ENCODE measurements at places on chromosomes 5 and 9. TPM values are rescaled to one million over a fixed set of nuclear protein-coding genes. Genes with fewer than 3 reads are reported as not detected.

GRCh38 chr9:7976856-7977255 is 177.3 kb upstream of the DMAC1 start:
- DNase-seq, result no peak

DNA sequence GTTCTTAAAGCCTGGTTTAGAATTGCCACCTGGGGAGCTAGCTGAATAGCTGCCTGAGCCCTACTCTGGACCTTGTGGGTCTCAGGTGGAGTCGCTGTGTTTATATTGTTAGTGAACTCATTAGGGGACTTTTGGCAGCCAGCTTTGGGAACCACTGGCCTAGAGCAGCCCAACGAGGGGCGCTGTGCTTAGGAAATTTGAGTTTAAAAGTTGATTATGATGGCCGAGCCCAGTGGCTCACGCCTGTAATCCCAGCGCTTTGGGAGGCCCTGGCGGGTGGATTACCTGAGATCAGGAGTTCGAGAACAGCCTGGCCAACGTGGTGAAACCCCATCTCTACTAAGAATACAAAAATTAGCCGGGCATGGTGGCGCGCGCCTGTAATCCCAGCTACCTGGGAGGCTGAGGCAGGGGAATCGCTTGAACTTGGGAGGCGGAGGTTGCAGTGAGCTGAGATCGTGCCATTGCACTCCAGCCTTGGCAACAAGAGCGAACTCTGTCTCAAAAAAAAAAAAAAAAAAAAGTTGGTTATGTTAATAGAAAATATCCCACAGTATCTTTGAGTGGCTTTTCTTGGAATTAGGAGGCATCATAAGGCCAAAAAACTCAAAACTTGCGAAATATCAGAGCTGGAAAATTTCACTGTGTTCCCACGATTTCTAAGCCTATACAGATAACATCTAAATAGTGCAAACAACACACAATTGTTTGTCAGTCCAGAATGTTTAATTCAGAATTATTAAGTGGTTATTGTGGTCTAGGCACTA is 809 bp downstream of the MCCC2 start:
- DNase-seq, result no peak

DNA sequence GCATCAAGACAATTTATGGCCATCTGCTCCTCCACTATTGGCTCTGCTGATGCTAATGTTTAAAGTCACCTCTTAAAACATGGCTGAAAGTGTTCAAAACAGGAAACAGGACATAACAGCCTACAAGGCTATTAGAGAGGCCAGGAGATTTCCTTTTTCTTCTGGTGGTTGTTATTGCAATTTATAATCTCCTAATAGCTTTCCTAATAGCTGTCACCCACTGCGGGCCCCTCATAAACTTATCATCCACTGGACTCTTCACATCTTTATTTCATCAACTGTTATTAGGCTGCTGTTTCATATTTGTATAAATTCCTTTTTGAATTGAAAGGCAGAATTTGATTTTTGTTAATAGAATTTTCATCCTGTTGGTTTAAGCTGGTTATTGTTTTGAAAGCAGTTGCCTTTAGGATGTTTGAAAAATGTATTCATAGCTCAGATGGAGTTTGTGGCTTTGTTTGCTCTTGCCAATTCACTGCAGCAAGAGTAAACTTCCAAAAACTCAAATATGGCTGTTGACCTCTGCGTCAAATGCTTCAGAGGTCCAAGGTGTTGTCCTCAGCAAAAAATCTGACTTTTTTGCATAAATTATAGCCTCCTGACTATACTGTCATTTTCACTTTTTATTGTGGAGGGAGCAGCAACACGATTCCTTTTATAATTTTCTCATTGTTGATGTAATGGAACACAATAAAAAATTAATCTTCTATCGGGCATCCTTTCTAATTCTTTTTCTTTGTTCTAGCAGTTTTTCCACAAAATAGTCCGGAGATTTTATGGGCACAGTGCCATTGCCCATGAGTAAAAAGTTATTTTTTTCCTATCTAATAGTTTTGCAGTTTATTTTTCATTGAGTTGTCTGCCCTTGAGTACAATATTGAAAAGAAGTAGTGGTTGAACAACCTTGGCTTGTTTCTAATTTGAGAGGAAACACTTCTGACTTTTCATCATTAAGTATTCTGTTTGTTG is 69.3 kb downstream of the MAT2B start:
- no peak for DNase-seq

GRCh38 chr5:59542851-59543820 is 350.4 kb downstream of the PDE4D start:
- peak; percentile 74 for DNase-seq

- no peak for DNase-seq
Measured at GRCh38 chr5:60710362-60710761, 10.4 kb upstream of the DEPDC1B start.

DNA sequence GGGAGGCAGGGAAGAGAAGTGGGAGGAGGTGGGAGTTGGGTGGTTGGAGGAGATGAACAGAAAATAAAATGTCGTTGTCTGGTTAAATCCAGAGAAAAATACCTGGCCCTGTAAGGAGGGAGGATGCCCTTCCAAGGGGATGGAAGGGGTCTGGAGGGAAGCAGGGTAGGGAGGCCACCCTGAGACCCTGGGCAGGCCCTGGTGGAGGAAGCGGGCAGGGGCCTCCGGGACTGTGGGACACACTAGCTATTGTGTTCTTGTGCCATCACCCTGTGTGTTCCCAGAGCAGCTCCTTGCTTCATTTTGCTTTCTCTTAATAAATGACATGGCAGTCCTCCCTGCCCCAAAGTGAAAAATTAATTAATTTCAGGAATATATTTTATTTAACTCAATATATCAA is 11.8 kb upstream of the CD180 start:
- DNase-seq, result no peak

DNA sequence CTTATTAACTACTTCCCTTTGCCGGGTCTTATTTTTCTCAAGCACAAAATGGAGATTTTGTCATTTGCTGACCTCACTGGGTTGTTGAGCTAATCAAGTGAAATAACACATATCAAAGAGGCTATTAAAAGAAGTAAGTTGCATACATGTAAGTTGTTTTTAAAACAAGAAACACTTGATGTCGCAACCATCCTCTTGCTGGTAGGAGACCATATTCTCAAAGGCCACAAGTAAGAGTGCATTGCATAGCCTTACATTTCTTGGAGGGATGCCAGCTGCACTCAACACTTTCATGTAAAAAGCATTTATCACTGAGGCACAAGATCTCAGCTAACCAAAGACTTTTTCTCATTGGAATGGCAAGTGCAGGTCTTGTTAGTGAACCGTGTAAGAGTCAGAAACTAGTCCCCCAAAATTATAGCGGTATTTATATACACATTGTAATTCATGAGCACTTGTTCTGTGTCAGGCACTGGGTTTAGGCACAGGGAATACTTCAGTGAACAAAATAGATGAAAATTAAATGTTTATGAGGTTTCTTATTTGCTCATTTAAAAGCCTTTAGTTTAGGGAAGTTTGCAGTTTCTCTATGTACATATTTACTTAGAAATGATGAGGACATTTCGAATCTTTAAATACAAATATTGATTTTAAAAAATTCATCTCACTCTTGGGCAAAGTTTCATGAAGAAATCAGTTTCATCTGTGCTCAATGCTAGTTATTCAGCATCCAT is 72.0 kb downstream of the ZFAND5 start:
- no peak for DNase-seq

DNA sequence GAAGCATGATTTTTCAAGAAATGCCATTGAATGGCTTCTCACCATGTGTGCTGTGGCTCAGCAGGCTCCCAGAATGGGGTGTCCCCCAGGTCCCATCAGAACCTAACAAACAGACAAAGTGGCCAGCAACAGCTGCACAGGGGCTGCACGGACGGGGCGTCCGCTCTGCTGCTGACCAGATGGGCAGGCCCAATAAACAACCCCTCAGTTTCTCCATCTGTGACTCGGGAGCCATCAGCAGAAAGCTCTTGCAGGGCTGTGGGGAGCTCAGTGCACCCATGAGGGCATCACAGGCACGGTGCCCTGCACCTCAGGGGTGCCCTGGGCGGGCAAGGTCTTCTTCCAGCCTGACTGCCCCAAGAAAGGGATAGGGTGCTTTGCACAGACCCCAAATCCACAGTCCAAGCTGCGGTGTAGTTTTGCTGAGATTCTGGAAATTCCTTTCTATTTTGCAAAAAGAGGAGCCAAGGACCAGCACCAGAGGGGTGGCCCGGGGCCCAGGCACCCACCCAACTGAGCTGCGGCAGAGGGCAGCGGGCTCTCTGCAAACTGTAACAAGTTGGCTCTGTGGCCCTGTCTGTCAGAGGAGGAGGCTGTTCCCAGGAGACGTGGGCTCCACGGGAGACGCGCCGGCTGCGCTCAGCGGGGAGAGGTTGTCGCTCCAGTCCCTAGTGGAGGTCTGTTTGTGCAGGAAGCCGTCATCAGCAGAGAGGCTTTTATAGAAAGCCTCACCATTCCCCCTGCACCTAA is 138.7 kb upstream of the PPP1R26 start:
- peak; percentile 60 for DNase-seq

- no peak for DNase-seq
Measured at GRCh38 chr9:21096172-21096900, 18.6 kb upstream of the IFNB1 start.

DNA sequence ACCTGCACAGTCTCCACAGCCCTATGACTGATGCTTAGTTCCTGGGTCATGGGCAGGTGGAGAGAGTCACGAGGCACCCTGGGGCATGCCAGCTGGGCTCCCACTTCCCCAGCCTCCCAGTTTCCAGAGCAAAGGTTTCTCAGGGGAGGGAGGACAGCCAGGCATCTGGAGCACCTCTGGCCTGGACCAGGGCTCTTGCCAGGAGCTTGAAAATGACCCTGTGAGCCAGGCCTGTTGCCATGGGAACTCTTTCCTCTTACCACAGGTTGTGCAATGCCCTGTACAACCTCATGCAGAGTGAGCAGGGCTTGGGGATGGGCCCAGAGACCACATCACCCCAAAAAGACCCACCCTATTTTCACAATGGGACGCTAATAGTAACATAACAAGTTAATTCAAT is 113.1 kb downstream of the PSD2 start:
- no peak for DNase-seq

- DNase-seq, result no peak
Measured at GRCh38 chr9:94919376-94920098, 193.0 kb downstream of the AOPEP start.

The PCDHA9 gene
- 0.03 TPM for total RNA-seq

The IL11RA gene
- 59.4 TPM for total RNA-seq

The SHLD3 gene
- 1.7 TPM for total RNA-seq

The ARL10 gene
- 11.4 TPM for total RNA-seq

The DDX4 gene
- not detected for total RNA-seq
